ENCODE measurements at places on chromosomes 7 and 10.

- peak; percentile 63 for DNase-seq
Measured at GRCh38 chr10:130021383-130021950, 57.4 kb upstream of the EBF3 start.

GRCh38 chr7:36887233-36887632 is 162.9 kb upstream of the AOAH start:
- DNase-seq = no peak

DNA sequence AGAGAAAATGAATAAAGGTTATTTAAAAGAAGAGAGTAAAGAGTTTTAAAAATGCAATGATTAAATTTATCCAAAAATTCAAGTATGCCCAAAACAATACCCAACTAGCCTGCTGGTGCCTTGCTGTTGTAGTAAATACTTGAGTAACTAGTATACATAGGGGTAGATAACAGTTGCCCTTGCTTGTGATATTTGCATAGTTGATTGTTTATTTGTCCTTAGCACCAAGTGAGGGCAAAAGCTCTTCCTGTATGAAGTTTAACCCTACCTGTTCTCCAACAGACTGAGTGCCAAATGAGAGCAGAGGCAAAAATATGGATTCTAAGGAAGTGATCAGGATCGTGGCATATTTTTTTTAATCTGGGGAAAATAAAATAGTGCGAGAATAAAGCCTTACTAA is 85.0 kb downstream of the PTN start:
- DNase-seq = no peak

- no peak for DNase-seq
Measured at GRCh38 chr10:131398166-131398565, 86.6 kb upstream of the TCERG1L start.

DNA sequence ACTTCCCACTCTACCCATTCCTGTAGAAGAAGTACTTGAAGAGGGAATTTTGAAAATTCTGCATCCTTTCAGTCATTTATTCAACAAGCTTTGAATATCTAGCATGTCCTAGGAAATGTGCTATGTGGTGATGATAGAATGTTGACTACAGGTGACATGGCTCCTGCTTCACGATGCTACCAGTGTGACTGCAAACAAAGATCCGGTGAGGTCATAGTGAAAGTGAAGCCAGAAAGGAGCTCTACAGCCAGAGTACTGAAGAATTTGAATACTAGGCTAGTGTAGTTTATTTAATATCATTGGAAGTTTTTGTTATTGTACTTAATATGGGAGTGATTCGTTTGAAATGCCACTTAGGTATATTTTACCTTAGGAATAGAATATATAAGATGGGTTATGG is 348.1 kb downstream of the TFEC start:
- DNase-seq = no peak

- no peak for DNase-seq
Measured at GRCh38 chr7:91005841-91006240, 258.4 kb upstream of the FZD1 start.

DNA sequence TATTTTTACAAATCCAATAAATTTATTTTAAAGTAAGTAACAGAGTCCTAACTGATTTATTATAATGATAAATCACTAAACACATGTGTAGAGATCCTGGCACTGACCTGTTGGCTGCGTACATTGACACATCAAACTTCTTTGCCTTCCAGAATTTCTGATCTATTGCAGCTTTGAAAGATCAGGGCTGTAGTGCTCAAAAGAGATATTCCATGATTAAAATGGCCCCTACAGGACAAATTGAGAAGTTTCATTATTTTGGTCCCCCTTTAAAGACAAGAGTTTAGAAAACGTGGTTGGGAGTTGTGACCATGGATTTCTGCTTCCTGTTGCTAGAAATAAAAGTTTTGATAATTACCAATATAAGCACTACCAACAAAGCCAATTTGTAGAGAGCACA is 87.7 kb upstream of the PDK4 start:
- no peak for DNase-seq

DNA sequence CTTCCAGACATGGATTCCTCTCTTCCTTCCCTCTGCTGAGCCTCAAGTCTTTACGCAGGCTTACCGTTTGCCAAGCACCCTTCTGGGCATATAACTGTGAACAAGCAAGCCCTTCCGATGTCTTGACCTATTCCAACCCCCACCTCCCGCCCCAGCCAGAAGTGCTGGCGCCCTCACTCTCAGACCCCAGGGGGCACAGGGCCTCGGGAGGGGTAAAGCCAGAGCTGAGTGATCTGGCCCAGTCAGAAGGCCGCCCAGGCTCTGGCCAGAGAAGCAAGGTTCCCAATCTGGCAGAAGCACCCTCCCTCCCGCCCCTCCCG is 1.2 kb downstream of the PRRT4 start:
- DNase-seq = no peak

DNA sequence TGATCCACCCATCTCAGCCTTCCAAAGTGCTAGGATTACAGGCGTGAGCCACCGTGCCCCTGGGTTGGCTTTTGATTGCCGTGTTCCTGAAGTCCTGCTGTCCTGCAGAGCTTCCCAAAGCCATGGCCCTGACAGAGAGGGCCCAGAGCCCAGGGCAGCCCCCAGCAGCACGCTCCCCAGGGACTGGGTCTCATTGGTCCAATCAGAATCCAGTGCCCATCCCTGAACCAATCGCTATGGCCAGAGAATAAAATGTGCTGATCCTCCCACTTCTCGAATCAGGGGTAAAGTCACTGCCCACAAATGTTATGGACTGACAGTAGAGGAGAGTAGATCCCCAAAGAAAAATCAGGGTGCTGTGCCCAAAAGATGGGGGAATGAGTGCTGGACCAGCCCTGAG is 5.0 kb upstream of the C10orf105 start:
- DNase-seq = no peak

- DNase-seq = peak; percentile 17
Measured at GRCh38 chr7:29412912-29413311, 150.7 kb upstream of the PRR15 start.

- DNase-seq = no peak
Measured at GRCh38 chr7:5278766-5279165, 4.0 kb upstream of the SLC29A4 start.

- no peak for DNase-seq
Measured at GRCh38 chr10:75764974-75765788, 333.8 kb downstream of the LRMDA start.

GRCh38 chr10:121886997-121887622 is 40.7 kb downstream of the ATE1 start:
- peak; percentile 11 for DNase-seq

GRCh38 chr10:114691442-114691941 is 33.4 kb upstream of the ABLIM1 start:
- peak; percentile 67 for DNase-seq

DNA sequence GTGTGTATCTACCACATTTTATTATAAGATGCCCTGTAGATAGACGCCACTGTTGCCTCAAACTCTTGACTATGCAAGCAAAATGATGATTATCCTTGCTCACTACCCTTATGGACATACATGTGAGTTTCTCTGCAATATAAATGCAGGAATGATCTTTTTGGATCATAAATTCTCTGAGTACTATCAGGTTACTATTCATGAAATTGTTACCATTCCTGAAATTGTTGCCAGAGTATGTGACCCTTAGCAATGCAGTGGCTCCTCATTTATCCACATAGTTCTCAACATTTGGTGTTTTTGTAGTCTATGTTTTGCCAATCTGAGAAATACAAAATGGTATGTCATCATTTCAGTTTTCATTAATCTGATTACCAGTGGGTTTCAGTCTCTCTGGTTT is 166.2 kb upstream of the FAM3C start:
- no peak for DNase-seq

DNA sequence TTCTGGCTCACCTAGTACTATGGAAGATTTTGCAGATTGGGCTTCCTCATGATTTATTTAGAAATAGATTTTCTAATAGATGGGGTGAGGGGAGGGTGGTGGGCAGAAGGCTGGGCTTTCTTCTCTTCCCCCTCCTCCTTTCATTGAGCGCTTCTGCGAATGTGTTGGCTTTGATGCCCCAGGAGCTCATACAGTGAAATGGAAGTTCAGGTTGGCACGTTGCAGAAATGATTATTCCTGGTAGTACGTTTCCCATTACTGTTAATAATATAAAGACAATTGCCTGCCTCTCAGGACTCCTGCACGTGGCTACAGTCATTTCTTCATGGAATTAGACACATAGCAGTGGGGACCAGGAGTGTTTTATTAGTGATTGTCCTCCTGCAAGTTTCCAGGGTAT is 39.8 kb downstream of the TCF7L2 start:
- no peak for DNase-seq

- DNase-seq = no peak
Measured at GRCh38 chr10:53827261-53827660, 973.8 kb downstream of the PCDH15 start.

DNA sequence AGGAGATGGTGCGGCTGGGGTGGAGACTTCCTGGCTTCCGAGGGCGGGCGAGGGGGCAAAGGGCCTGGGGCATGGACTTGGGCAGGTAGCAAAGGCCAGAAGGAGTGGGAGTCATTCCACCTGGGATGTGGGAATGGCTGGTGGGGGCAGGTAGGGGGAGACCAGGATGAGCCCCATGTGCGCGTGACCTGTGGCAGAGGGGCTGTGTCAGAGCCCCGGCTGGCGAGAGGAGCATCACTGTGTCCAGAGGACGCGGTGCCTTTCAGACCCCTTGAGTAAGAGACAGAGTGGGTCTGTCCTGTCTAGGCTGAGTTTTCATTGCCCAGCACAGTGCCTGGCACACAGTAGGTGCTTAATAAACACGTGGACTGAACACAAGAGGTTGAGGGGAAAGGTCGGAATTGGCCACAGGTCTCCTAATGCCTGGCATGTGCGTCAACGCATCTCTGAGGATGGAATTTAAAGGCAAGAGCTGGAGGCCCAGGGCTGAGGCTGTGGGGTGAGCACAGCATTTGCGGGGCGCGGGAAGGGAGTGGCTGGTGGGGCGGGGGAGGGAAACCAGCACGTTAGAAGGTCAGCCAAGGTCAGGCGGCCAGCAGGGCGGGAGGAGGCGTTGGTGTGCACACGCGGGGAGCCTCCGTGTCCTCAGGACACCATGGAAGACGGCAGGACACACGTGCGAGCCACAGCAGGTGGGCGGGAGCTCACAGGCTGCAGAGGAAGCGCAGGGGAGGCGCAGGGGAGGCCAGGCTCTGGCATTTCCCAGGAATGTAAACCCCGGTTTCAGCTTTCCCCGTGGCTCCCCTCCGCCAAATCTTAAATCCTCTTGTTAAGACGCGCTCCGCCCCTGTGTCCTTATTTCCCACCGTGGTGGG is 51.8 kb downstream of the CUX1 start:
- no peak for DNase-seq

- DNase-seq = peak; percentile 60
Measured at GRCh38 chr10:89695307-89695706, 6.1 kb upstream of the KIF20B start.

DNA sequence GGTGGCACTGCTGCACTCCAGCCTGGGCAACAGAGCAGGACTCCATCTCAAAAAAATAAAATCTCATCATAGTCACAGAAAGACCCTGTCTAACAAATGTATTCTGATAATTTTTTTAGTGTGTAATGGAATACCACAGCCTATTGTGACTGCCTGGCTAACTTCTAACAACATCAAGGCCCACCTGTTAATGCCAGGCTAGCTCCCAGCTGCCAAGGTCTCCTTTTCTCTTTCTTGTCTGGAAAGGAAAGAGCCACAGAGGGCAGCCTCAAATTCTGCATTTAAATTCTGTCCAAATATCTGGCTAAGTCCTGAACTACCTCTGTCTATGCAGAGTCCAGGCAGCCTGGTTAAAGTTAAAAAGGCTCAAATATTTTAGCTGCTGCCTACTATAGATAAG is 700.9 kb downstream of the MAGI2 start:
- DNase-seq = no peak

DNA sequence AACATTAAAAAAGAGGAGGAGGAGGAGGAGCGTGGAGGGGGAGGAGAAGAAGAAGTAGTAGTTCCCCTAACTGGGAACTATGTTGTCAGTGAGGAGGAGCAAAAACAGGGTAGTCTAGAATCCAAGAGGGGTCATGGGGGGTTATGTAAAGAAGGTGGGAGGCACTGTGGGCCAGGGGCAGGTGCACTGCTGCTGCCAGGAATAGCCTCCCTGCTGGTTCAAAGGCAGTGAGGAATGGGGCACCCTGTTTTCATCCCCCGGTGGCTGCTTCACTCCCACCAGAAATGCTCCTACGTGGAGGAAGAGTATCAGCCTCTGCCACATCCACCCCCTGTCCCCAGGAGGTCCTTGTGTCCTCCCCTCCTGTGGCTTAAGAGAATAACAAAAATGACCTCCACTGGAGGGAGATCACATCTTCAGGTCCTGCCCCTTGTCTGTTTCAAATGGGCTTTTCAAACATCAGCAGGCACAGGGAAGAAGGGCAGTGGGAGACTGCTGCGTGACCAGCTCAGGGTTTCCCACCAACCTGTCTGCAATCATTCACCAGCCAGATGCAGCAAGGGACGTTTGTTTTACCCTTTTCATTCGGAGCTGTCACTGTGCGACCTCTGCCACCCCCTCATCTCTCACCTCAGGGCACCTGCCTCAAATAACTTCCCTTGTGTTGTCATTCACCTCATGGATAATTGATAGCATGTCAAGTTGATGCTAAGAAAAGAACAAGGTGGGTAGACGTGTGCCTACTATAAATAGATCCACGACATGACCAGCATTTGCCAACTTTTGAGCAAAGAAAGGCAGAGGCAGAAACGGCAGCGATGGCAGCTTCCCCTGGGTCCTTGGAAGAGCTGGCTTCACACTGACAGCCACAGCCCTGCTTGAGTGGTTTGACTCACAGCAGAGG is 92.6 kb downstream of the DGKI start:
- no peak for DNase-seq

- DNase-seq = no peak
Measured at GRCh38 chr7:72326811-72327210, 85.3 kb downstream of the CALN1 start.

DNA sequence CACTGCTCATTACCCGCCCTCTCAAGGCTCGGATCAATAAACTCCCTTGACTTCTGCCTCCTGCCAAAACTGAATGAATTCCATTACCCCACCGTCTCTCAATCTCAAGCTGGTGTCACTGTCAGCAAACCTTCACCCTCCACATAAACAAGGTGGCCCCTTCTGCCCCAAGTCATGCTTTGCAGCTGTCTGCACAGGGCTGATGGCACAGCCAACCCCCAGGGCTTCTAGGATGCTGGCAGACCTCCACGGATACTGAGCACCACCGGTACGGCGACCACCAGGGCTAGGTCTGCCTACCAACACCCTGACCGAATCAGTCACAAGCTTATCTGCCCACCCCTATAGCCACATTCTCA is 46.1 kb downstream of the PARD3 start:
- DNase-seq = no peak

DNA sequence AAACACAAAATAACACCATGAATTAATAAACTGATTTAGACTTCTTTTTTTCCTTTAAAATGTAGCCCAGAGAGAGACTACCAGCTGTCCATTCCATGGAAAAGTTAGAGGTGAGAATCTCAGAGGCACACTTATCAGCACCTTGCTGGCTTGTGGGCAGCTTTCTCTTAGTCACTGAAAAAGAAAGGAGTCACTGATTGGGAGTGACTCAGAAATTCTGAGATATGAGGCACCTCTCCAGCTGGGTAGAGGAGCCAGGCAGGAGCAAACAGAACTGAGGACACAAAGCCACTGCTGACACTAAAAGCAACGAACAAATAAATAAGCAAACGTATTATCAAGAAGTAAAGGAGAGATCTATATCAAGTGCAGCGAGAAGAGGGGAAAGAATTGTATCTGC is 310.6 kb downstream of the PARD3 start:
- DNase-seq = peak; percentile 75

All from foreskin keratinocyte (primary cell).